Stimulated activated naive B cell treated with anti-CD40 and anti-IgM and Interleukin-4, amounts not matched to agents 10 μg/mL and 1 μg/mL and 100 μg/mL, for 72 hours (primary cell): ENCODE measurements at places on chromosomes 16 and 17.

DNA sequence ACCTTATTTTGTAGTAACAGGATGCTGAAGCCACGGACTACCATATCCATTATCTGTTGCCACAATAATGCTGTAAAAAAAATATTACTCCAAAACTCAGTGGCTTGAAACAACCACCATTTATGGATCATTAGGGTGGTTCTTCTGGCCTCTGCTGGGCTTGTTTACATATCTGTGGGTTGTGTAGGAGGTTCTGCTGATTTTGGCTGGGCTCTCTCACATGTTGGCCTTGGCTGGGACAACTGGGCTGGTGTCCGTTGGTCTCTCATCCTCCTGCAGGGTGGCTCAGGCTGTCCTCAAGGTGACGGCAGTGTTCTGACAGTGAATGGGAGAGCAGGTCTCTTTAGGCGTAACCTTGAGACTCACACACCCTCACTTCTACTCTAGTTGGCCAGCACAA, 76.0 kb downstream of the GPR139 start:
- DNase-seq = no peak

- no peak for DNase-seq
Measured at GRCh38 chr17:21165922-21166594, 39.3 kb downstream of the DHRS7B start.

GRCh38 chr17:33284022-33284421, 9.1 kb downstream of the ASIC2 start:
- no peak for DNase-seq

- DNase-seq = peak; percentile 90
Measured at GRCh38 chr17:82871056-82871775, 31.4 kb upstream of the ZNF750 start.

DNA sequence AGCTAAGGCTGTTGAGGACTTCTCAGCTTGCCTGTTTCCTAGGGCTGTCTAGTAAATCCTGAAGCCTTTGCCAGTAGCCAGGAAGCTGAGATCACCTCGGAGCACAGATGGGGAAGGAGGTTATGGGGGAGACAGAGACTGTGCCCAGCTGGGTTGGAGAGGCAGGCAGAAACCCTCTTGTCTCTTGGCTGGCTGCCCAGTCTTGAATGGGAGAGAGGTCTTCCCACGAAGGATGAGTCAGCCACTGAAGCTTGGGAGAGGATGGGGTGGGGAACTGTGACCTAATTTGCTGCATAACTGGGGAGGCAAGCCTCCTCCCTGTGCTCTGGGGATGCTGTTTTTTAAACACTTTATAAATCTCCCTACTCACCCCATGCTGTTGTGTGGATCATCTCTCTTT, 69.8 kb downstream of the SHISA9 start:
- no peak for DNase-seq

DNA sequence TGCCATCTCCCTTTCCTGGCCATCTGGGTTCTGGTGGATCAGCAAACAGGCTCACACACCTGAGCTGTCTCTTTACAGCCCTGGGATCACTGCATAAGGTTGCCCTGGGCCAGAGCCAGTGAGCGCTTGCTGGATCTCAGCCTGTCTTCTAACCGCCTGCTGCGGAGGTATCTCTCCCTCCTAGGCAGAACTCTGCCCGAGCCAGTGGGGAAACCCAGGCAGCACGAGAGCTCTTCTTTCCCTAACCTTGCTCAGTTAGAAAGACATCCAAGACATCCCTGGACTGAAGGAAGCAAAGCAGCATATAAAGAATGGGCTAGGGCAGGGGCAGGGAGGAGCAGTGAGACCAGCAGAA, 6.4 kb downstream of the HAS3 start:
- no peak for DNase-seq

- no peak for DNase-seq
Measured at GRCh38 chr16:57325458-57325857, 33.1 kb upstream of the CCL22 start.

DNA sequence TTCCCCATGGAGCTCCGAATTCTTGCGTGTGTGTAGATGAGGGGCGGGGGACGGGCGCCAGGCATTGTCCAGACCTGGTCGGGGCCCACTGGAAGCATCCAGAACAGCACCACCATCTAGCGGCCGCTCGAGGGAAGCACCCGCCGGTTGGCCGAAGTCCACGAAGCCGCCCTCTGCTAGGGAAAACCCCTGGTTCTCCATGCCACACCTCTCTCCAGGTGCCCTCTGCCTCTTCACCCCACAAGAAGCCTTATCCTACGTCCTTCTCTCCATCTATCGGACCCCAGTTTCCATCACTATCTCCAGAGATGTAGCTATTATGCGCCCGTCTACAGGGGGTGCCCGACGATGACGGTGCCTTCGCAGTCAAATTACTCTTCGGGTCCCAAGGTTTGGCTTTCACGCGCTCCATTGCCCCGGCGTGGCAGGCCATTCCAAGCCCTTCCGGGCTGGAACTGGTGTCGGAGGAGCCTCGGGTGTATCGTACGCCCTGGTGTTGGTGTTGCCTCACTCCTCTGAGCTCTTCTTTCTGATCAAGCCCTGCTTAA, 617 bp upstream of the SENP3 start:
- peak; percentile 83 for DNase-seq

DNA sequence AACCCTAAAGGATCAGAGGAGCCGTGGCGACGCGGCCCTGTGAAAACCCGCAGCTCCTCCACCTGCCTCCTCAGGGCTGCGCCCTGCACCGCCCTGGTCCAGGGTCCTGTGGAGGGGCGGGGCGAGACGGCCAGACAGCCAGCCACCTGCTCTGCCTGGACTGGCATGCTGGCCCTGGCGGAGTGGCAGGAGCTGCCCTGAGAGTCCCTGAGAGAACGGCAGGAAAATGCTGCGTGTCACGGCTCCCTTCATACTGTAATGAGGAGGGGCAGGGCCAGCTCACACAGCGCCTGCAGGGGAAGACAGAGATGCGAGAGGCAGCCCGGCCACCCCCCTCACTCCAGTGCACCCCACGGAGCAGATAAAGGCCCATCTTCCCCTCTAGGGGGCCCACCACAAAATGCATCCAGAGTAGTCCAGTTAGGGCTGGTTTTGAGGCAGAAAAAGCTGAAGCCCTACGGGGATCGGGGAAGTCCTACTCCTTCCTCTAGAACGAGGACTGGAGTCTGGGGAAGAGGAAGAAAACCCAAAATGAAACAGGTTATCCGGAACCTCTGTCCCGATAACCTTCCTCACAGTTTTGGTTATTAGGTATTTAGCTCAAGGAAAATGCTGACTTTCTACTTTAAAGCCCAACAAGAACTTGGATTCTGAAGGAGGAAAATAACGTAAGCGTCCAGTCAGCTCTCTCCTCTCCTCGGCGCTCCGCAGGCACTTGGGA, 97.6 kb upstream of the DNAH17 start:
- no peak for DNase-seq

DNA sequence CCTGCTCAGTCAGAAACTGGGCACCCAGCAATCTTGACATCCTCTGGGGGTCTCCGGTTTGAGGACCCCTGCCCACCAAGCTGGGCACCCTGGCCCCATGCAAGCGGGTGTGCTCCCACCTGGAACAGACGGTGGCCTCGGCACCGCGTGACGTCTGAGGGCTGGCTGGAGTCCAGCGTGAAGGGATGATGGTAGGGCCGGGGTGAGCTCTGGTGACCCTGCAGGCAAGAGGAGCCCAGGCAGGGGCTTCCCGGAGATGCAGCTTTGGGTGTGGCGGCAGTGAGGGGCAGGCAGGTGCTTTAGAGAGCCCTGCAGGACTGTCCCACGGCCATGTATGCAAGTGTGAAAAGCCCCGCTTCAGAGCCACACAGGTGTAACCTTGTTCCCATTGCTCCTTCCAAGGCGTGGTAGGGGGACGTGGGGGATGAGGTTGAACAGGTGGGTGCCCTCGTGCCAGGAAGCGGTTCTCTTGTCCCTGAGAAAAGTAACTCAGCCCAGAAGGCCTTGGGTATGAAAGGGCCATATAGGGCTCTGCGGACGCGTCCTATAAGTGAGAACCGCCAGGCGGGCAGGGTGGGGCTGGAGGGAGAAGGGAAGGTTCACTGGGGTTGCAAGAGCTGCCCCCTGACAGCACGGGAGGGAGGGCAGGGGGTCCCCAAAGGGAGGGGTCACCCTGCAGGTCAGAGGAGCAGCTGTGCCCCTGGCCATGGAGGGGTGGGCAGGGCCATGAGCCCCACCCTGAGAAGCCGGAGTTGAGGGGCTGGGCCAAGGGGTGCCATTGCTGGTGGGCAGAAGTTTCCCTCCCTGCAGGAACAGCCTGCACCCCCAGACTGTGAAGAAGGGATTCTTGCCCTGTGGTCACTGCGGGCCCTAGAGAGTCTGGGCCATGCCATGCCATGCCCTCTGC, 9.2 kb downstream of the RGS11 start:
- no peak for DNase-seq

DNA sequence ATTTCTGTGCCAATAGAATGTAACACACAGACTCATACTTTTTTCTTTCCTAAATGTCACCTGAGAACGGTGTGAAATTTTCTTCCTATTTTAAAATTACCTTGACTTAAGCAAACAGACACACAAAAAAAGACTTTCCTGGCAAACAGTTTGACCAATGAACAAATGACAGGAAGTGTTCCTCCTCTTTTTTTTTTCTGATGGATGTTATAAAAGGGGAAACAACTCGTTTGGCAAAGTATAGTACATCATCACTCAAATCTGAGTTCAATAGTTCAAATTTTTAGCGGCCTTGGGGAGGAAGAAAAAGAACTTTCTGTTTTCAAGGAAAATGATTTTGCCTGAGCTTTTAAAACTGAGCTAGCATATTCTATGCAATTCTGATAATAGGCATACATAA, 19.8 kb downstream of the HS3ST3A1 start:
- DNase-seq = no peak

DNA sequence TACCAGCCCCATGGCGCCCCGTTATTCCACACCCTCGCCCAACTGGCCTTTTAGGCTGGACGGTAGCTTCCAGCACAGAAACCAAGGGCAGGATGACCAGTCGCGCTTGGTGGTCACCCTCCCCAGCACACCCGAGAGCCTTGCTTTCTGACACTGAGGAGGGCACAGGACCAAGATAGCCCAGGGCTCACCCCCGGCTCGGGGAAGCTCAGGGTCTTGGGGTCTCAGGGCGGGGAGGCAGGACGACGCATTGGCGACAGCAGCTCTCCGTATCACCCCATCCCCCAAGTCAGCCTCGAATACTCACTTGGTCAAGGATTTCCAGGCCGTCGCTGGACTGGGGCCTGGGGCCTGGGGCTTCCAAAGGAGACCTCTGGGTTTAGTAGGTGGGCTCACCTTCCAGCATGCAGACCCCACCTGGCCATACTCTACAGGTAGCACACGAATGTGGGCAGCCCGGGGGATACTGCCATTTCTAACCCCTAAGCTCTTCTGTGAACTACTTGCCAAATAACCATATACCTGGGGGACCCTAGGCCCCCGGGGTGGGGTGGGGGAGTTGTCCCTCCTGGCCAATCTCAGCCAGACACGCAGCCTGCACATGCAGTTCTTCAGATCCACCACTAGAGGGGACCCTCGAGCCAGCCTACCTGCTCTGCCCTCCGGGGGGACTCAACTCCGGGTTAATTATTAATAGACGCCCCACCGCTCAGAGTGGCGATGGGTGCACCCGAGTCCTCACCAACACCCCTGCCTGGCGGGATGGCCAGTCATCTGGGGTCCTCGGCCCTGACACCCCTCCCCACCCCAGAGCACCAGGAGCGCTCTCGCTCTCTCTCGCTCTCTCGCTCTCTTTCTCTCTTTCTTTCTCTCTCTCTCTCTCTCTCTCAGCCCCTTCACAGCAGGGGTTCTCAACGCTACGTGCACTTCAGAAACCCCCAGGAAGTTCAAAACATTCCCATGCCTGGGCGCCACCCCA, 30.0 kb downstream of the TBC1D16 start:
- peak; percentile 42 for DNase-seq

- no peak for DNase-seq
Measured at GRCh38 chr17:19880393-19880792, 12.7 kb upstream of the ULK2 start.

- DNase-seq = no peak
Measured at GRCh38 chr16:26901196-26901861, 165.4 kb upstream of the C16orf82 start.

DNA sequence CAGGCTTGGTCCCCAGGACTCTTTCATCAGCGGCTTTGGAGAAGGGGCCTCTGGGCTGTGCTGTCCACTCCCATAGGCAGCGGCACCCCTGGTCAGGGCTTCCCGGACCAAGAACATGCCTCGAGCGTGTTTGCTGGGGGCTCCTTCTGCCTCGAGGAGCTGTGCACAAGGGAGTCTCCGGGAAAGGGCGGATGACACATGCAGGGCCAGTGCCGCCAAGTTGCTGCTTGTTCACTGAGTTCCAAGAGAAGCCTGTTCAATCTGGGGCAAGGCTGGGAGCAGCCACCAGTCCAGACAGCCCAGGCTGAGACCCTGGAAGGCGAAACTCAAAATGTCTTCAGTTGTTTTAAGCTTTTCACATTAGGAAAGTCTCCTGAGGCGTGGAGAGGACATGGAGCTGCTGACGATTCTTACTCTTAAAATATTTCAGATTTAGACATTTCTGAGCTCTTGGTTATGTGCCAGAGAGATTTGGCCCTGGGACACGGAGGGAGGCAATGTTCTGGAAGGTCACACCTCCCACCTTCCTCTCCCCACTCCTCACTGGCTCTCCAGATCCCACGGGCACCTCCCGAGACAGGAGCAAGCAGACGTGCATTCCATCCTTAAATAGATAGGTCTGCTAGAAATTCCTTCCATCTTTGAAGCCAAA, 84.5 kb upstream of the ZNF469 start:
- no peak for DNase-seq

GRCh38 chr17:83195330-83196023, 116.1 kb downstream of the METRNL start:
- DNase-seq = no peak

- no peak for DNase-seq
Measured at GRCh38 chr17:38961413-38961812, 5.8 kb downstream of the FBXO47 start.

GRCh38 chr17:39923836-39924690, 3.3 kb downstream of the ORMDL3 start:
- no peak for DNase-seq

GRCh38 chr17:1298606-1299005, 19.1 kb downstream of the TRARG1 start:
- no peak for DNase-seq

DNA sequence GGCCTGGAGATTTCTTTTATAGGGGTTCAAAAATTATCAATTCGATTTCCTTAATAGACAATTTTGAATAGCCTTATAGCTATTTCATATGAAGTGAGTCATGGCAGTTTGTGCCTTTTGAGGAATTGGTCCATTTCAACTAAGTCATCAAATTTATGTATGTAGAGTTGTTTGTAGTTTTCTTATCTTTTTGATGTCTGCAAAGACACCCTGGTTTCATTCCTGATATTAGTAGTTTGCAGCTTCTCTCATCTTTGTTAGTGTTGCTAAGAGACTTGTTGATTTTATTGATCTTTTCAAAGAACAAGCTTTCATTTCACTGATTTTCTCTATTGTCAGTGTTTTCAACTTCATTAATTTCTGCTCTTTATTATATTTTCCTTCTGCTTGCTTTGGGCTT, 44.2 kb downstream of the N4BP1 start:
- DNase-seq = no peak

DNA sequence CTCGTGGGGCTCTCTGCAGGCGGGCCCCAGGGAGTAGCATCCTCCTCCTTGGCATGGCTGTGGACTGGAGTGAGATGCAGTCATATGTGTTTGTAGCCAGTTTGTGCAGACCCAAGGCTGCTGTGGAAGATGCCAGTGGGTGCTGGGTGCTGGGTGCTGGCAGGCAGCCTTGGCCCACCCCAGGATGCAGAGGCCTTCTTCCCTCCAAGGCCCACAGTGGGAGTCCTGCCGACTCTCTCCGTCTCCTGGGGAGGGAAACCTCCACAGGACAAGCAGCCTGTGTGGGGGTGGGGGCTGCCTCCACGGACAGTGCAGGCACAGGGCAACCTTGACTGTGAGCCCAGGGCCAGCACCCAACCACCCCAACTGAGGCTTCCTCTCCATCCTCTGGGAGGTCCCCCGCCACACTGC, 13.8 kb upstream of the TMEM92 start:
- DNase-seq = no peak

GRCh38 chr16:30786936-30787612, at the start of gene ZNF629:
ZNF629 (minus strand) TSS chr16:30787205; CDS start chr16:30784482, 2,723 bp downstream.
- DNase-seq = no peak
